Hepatic stellate cell (primary cell): ENCODE measurements at places on chromosomes 1 and 21.
A peak's percentile ranks its signal among the peaks of the same experiment; 100 is the strongest.

GRCh38 chr1:157700305-157700704 lies 264 bp downstream of the FCRL3 start:
- no peak for DNase-seq

GRCh38 chr1:77539519-77540142 lies 142.8 kb downstream of the ZZZ3 start:
- DNase-seq: peak; percentile 44

GRCh38 chr1:162944974-162945674 lies 84.1 kb upstream of the CCDC190 start:
- DNase-seq: no peak

DNA sequence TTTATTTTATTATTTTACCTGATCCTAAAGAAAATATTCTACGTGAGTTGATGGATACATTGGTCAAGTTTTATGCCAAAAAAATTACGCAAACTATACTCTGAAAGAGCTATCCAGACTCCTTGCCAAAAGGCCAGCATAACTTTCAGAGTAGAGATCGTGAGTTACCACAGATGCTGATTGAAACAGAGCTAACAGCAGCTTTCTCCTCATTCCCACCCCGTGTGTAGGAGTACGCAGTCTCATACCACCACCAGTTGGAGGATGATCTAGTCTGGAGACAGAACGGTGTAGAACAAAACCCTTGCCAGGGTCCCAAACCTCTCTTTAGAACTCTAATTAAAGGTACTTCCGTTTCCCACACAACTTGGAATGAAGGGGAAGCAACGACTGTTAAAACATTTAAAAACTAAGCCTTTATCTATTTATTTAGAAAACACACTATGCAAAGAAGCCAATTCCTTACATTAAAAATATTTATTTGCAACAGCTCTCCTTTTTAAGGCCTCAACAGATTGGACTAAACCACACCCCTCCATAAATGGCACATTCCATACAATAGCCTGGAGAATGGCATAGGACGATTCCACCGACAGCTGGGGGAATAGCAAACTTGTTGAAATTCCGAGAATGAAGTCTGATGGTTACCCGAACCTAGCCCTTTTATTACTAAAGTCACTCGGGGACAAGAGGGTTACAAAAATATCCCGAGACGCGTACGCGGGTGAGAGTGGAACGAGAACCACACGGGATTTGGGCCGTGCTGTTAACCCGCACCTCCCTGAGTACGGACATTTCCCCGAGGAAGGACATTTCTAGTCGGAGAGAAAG lies 1.4 kb downstream of the NUCKS1 start:
- peak; percentile 51 for DNase-seq

DNA sequence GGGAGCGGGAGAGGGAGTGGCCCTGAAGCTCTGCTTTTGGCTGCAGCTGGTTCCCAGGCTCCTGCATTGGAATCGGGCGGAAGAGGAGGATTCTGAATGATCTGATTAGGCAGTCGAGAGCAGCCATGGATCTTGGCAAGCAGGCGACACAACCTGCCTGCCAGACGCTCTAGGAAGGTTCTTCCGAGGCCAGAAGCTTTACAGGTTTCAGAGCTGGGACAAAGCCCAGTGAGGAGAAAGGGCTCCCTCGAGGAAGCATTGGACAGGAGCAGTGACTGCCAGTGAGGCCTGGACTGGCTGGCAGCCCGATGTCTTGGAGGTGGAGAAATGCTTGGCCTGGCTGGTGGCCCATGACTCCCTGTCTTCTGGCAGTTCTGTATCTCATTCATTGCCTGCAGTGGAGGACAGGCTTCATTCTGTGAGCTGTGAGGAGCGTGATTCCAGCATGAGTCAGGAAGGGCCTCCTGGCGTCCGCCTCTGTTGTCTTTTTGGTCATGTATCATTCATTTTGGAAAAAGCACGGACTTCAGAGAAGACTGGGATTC lies 132.7 kb upstream of the IPO9 start:
- DNase-seq: peak; percentile 92

GRCh38 chr1:71698186-71698585 lies 584.2 kb downstream of the NEGR1 start:
- no peak for DNase-seq

GRCh38 chr1:226069811-226070489 lies 7.4 kb downstream of the H3-3A start:
- DNase-seq: no peak

DNA sequence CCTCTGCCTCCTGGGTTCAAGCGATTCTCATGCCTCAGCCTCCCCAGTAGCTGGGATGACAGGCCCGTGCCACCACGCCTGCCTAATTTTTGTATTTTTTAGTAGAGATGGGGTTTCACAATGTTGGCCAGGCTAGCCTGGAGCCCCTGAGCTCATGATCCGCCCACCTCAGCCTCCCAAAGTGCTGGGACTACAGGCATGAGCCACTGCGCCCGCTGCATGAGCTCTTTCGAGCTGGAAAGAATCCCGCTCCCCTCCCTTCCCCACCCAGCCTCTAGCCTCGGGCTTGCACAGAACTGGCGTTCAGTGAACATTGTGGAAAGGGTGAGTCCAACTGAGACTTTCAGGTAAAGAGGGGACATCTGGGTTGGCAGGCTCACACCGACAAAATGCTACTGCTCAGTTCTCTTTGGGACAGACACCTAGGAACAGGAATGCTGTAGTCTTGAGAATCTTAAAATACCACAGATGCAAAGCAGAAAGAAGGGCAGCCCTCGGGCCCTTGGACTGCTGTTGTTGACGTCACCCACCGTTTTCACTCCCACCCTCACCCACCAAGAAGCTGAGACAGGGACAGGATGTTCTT lies 9.7 kb upstream of the GNG4 start:
- no peak for DNase-seq

DNA sequence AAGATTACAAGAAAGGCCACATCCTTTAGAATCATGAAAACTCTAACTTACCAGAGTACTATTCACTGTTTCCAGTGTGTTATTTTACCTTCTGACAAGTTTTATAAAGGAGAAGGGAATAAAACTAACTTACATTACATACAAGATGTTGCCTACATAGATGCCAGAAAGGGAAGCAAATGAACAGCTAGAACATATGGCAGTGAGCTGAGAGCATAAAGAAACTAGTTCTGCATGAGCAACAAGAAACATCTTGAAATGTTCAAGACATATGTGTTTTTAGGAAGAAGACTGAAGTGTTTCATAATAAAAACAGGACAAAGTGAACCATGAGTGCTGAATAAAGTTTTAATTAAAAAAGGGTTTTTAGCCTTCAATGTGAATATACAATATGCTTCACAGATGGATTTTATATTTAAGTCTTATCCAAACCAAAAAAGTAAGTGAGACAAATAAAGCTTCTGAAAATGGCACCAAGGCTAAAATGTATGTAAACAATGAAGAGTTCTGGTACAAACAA lies 39.4 kb downstream of the SLC5A9 start:
- DNase-seq: no peak

- DNase-seq: peak; percentile 59
Observed at GRCh38 chr1:167720965-167721616, 691 bp upstream of the MPZL1 start.

DNA sequence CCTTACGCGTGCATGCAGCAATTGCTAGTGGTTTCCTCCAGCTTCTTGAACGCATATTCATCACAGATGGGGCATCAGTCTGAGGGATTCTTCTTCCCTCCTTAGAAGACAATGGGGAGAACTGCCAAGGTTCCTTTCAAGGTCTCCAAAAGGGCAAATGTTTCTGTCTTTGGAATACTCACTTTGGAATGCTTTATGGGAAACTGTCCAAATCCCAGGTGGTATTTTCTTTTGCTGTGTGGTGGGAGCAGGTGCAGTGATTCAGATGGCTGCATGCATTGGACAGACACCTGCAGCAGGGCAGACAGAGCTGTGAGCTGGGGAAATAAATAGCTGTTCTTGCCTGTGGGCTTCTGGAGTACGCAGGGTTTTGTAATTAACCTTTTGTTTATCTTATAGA lies 40.5 kb downstream of the URB2 start:
- no peak for DNase-seq

GRCh38 chr21:32046191-32046590 lies 173.4 kb downstream of the HUNK start:
- no peak for DNase-seq

DNA sequence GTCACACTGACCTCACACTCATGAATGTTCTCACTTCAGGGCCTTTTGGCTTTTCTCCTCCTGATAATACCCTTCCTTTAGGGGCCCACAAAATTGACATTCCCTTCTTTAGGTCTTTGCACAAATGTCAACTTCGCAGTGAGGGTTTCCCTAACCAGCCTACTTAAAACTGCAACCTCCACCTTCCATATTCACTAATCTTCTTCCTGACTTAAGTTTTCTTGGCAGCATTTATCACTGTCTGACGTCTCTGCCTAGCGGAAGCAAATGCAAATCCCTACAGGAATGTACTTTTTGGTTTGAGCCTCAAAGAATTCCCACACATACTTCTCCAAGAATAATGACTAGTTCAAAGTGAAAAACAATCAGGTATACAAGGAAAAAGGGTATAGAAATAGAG lies 32.8 kb downstream of the INTS7 start:
- no peak for DNase-seq

GRCh38 chr1:232033285-232033684 lies 406.7 kb downstream of the DISC1 start:
- DNase-seq: no peak

- DNase-seq: no peak
Observed at GRCh38 chr1:78093560-78093959, 47.8 kb downstream of the GIPC2 start.

DNA sequence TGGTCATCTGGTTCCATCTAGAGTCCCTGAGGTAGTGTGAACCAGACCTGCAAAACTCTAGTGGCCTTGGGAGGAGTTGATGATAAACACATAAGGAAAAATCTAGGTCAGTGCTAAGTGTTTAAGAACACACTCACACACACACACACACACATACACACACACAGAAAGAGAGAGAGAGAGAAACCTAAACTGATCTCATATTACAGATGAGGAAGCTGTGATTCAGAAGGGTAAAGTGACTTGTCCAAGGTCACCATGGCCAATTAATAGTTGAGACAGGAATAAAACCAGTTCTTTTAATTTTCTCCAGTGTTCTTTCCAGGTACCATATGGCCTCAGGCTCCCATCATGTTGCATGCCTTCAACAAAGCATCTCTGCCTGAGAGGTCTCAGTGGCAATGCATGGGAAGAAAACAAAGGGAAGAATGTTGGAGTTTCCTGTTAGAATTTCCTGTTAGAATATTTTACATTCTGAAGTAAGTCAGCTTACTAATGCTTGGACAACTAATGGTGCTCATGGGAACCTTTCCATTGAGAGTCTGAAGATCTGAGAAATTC lies 77.3 kb upstream of the TSPAN2 start:
- DNase-seq: no peak

GRCh38 chr1:99481391-99481996 lies 164.4 kb upstream of the PALMD start:
- peak; percentile 8 for DNase-seq

DNA sequence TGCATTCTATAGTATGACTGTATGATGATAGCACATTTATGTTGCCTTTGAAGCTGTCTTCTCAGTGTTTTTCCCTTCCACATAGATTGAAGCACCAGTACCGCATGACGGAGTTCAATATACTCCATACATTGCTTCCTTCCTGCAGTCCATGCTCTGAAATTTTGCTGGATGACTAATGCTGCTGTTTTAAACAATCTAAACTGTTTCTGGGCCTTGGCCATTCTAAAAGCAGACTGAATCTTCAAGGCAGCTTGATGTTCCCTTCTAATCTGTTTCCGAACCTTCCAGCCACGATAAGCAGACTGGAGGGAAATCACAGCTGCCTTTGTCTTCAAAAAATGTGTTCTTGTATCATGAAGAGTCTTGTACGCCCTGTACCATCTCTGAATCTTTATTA lies 36.2 kb upstream of the F13B start:
- DNase-seq: no peak

- DNase-seq: no peak
Observed at GRCh38 chr1:61921435-61921834, 179.2 kb downstream of the PATJ start.

DNA sequence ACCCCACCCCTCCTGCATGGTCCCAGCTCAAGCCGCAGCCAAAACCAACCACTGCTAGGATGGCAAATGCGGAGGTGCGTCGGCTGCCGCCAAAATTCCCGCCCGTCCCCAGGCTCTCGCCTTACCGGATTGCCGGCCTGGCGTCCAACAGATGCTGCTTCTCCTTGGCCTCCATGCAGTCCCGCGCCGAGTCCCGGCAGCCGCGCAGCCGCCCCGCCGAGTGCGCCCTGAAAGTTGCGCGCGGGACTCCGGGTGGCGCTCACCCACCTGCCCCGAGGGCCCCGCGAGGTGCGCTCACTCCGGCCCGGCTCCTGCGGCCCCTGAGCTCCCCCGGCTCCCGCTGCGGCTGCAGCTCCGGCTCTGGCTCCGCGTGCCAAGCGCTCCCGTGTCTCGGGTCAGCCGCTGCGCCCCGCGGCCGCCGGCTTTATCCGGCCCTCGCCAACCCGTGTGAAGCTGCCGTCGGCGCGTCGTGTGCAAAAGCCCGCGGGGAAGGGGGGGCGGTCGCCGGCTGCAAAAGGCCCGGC lies at the start of gene SLC30A2:
Gene SLC30A2, minus strand, starts transcription at position 397 of the 524 bp plus-strand sequence. Its CDS starts 222 bp downstream, at position 175.
- no peak for DNase-seq

DNA sequence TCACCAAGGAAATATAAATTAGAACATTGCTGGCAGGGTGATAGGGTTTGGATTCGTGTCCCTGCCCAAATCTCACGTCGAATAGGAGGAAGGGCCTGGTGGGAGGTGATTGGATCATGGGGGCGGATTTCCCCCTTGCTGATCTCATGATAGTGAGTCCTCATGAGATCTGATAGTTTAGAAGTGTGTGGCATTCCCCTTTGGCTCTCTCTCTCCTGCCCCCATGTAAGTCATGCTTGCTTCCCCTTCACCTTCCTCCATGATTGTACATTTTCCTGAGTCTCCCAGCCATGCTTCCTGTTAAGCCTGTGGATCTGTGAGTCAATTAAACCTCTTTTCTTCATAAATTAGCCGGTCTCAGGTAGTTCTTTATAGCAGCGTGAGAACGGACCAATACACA lies 60.6 kb downstream of the VPS26C start:
- DNase-seq: no peak

DNA sequence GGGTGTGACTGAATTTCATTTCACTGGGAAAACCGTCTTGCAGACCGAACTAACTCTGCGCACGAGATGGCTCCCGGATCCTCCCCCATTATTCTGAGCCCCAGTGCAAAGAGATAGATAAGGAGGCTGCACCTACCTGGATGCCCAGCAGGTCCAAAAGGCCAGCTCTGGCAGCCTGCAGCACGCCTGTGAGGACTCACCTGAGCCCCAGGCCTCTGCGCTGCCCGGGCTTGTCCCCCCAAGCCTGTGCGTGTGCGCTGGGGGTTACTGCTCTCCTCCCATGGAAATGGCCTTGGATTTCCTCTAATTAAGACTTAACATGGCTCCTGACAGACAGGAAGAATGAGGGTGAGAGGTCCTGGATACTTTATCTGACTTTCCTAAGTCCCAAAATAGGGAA lies 83.4 kb downstream of the MDM4 start:
- no peak for DNase-seq

- DNase-seq: no peak
Observed at GRCh38 chr1:156844102-156844501, 14.8 kb downstream of the INSRR start.

DNA sequence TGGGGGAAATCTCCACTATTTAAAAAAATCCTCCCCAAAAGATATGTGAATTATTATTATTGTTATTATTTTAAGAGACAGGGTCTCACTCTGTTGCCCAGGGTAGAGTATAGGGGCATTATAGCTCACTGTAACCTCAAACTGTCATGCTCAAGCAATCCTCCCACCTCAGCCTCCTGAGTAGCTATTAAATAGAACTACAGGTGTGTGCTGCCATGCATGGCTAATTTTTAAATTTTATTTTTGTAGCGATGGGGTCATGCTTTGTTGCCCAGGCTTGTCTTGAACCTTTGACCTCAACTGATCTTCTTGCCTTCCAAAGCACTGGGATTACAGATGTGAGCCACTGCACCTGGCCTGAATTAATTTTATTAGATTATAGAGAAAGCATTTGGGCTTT lies 116.8 kb downstream of the RABGAP1L start:
- no peak for DNase-seq
